T-cell (primary cell): ENCODE measurements at places on chromosomes 7 and 10.

DNA sequence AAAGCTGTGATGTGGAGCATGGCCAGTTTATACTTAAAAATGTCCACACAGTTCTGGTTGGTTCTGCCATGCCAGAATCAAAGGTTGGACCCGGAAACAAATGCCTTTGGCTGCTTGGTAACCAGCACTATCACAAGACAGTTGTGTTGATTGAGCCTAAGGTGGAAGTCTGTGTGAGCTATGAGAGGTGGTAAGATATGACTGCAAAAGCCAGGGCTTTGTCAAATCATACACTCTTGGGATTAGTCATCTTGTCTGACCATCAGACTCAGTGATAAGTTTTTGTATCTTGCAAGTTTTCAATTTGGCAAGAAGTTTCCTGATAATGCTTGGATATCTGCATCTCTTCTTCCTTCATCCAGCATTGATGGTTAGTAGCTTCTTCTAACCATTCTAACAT, 35.5 kb downstream of the GPR141 start:
- no peak for DNase-seq

DNA sequence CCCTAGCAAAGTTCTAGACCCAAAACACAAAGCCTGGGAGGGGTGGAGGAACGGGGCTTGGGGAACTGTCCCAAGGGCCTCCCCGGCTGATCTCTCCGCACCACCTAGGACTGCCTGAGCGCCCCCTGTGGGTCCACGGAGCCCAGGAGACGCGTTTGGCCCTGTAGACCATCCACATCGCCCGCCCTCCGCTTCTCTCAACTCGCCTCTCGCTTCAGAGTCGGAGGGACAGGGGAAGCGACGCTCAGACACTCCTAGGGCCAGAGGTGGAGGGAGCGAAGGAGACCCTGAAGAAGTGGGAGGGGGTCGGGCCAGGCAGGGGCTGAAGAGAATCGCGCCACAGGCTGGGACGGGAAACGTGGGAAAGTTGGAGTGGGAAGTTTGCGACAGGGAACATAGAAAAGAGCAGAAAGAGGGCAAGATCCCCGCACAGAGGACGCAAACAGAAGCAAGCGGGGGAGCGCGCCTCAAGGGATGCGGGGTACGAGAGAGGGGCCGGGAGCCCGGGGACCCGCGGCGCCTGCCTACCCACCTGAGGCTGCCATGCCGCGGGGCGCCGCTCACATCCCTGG, 378 bp downstream of the PIK3AP1 start:
- DNase-seq = peak; percentile 28

DNA sequence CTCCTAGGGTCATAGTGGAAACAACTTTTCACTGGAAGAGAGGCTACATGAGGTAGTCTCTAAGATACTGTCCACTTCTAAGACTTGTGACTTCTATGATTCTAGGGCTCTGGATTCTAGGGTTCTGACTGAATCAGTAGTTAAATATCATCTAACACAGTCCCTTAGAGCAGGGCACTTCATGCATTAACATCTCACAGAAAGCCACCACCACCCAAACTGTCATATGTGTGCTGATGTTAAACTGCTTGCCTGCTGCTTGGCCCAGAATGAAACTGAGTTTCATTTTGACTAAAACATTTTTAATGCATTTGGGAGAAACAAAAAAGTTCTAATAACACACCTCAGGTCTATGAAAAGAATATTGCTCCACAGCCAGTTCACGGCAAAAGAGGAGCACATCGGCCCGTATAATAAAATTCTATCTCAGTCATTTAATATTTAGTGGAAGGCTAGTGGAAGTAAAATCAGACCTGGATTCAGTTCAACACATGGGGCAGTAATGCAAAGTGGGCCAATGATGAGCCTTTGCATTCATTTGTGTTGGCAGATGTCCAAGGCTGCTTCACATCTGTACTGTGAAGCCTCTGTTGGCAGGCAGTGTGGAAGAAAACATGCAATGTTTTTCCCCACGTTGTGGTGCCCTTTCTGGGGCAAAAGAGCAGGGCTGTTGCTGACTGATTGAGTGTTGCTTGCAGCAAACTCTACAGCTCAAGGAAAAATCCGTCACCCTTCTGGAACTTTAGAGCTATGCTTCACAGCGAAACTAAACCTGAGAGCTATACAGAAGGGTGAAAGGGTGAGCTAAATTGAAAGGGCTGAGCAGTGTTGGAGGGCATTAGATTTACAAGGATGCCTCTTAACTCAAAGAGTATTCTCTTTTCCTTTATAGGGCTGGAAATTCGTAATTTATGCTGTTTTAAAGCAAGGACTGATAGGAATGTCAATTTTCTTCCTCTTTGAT, 33.5 kb upstream of the AUTS2 start:
- DNase-seq = no peak

GRCh38 chr7:112133328-112133727, 72.9 kb downstream of the DOCK4 start:
- no peak for DNase-seq

DNA sequence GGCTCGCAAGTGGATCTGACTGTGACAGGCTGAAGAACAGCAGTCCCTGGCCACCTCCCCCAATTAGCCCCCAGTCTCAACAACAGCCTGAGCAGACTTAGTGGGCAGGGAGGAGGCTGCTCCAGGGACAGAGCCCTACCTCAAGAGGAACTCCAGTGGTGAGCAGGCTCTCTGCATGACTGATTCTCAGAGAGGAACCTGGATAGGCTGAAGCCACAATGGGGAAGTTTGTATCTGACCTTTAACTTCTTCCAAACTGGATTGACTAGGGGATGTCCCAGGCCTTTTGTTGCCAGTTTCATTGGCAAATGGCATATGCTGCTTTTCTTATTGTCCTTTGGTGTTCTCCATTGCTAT, 93.0 kb downstream of the ARHGAP22 start:
- DNase-seq = no peak

- DNase-seq = peak; percentile 88
Observed at GRCh38 chr10:73252445-73253224, at the start of gene MRPS16. TSS of gene MRPS16 (minus strand) at chr10:73252644. CDS start at chr10:73252482, 162 bp downstream.

GRCh38 chr7:152451356-152451755, 15.6 kb upstream of the KMT2C start:
- DNase-seq = no peak

DNA sequence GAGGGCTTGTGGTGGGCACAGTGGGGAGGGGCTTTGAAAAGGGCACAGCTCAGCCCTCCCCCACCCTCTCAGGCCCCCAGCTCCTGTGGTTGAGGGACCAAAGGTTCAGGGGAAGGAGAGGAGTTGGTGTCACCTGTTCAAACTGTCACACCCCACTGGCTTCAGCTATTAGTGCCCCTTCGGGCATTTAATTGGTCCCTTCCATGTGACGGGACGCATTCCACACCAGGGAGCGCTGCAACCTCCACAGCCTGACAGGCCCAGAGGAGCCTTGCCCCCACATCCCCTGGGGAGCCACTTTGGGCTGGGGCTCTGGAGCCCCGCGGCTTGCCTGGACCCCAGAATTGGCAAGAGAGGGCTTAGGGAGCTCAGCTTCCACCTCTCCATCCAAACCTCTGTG, 75.7 kb downstream of the C10orf105 start:
- no peak for DNase-seq

GRCh38 chr7:42832667-42833066, 79.2 kb downstream of the C7orf25 start:
- no peak for DNase-seq

- DNase-seq = no peak
Observed at GRCh38 chr10:131574707-131575430, 263.3 kb upstream of the TCERG1L start.

DNA sequence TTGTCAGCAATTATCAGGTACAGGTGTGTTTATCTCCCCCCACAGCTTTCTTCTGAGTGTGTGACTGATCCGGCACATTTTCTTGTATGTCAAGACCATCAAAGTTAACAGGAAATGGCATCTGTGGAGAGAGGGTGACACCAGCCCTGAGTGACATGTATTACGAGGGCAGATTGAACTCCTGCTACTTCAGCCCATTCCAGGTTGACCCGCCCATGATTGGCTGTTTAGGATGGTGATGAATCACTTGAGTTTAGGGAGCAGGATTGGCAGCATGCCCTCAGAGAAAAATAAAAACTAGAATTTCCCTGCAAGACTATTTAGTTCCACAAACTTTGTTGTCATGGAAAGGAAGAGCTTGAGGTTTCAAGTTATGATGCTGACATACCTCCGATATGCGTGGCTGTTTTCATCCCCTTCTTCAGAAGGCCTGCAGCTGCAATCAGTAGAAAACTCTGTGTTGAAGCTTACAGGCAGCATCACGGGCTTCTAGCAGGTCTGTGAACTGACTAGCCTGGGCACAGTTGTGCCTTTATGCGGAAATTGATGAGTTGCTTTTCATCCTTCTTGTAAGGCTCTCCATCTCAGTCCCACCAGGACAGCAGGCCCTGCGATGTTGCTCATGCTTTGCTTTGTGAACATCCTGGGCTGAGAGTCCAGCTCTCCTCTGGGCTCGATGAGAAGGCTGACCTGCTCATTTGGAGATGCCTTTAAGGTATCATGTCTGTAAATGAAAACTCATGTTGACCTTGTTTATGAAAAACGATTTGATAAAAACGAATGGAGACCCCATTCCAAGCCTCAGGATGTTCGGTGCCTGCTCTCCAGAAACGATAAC, 8.0 kb upstream of the CELF2 start:
- no peak for DNase-seq

DNA sequence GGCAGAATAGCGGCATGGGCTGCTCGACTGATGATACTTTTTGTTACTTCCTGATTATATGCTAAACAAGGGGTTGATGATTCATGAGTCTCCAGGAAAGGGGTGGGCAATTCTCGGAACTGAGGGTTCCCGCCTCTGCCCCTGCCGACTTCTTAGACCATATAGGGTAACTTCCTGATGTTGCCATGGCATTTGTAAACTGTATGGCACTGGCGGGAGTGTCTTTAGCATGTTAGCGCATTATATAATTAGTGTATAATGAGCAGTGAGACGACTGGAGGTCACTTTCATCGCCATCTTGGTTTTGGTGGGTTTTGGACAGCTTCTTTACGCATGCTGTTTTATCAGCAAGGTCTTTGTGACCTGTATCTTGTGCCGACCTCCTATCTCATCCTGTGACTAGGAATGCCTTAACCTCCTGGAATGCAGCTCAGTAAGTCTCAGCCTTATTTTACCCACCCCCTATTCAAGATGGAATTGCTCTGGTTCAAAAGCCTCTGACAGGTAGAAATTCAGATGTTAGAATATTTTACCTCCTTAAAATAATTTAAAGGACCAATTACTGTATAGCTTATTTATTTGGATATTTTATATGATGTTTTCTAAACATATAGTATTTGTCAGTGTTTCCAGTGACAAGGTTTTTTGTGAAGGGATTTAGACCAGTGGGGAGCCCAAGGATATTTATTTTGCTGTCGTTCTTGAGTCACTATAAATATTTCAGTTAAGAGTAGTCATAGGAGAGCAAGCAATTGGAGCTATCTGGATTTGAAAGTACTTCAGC, 90.1 kb upstream of the PIK3CG start:
- no peak for DNase-seq

DNA sequence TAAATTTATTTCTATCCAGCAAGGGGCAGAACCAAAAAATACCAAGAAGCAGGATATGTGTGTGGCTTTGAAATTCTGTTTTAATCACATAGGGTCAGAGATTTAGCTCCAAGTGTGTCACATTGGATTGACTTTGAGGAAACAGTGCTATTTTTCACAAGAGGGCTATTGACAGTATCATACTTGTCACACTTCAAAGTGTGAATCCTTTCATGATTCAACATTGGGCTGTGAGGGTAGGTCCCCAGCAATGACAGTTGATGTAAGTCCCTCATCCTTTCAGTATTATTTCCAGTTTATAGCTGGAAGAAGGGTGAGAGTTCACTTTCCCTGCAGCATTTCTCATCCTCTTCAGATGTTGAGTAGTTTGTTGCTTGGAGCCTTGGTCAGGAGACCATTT, 7.4 kb downstream of the CCNY start:
- DNase-seq = no peak

DNA sequence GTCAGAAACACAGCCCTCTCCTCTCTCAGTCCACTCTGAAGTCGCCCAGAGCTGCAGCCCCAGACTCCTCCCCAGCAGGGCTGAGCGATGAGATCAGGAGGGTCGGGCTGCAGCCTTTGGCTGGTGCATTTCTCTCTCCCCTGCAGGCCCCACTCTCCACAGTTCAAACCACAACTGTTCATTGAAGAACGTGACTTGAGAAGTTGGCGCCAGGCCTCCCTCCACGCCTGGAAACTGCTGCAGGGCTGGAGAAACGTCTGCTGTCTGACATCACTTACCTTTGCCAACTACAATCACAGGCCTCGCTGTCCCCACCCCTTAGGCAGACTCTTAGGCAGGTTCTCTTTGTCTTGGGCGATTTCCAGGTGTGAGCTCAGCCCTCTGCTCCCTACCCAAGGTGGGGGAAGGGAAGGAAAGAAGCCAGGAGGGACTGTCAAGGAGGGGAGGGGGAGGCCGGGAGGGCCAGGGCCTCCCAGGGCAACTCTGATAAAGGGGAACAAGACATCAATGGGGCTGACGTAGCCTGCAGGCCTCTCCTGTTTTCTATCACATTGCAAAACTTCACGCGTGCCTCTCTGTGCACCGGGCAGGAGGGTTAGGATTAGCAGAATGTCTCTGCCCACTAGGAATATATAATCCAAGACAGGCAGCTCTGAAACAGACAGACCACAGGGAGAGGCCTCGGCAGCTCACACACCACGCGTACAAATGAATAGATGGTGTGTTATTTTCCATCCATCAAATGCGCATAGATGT, 32.7 kb downstream of the CALML5 start:
- DNase-seq = no peak

DNA sequence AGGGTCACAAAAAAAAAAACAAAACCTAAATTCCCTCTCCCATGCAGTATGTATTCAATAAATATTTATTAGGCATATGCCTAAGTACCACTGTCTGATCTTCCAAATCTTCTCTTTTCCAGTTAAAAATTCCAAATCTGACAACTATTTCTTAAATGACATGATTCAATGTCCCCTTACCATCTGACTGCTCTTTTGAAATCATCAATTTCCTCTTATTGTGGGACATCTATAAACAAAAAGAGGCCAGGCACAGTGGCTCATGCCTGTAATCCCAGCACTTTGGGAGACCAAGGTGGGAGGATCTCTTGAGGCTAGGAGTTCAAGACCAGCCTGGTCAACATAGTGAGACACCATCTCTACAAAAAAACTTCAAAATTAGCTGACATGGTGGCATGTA, 103.5 kb downstream of the TBXAS1 start:
- DNase-seq = no peak

GRCh38 chr10:116669080-116669479, 48.3 kb downstream of the PNLIPRP2 start:
- DNase-seq = no peak

- no peak for DNase-seq
Observed at GRCh38 chr7:139725077-139725476, 52.7 kb downstream of the HIPK2 start.

- DNase-seq = no peak
Observed at GRCh38 chr7:92648067-92648466, 57.9 kb upstream of the FAM133B start.

DNA sequence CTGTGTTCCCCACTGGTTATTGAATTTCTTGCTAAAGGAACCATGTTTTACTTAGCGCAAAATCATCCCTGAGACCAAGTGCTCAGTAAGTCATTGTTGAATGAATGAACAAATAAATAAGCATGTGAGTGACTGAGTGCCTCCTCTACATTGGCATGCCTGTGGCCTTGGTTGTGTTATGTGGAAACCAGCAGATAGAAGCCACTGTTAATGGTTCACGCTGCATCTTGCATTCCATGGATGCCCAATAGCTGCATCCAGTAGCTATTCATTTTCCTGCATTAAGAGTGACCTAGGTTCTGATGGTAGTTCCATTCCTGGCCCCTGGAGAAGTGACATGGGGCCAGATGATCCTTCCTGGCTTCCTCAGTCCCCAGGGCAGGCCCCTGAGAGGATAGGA, 113.3 kb upstream of the BMPER start:
- DNase-seq = no peak
